ENCODE measurements at places on chromosomes 4 and X. TPM values are rescaled to one million over a fixed set of nuclear protein-coding genes. Genes with fewer than 3 reads are reported as not detected.

- no peak overlapping the region for H3K27ac ChIP-seq
- H3K36me3 ChIP-seq: no peaks in the 10 kb centered on the region
- H3K4me3 ChIP-seq: no peak overlapping the region
- H3K4me1 ChIP-seq: peaks cover 3% of the 10 kb centered on the region
- no peak for DNase-seq
Observed at GRCh38 chr4:81827577-81828202, 356.0 kb upstream of the RASGEF1B start.

The RENBP gene
- 15.4 TPM for total RNA-seq

The TRAPPC2 gene
- 5.0 TPM for total RNA-seq

- H3K27me3 ChIP-seq: peaks cover 26% of the 10 kb centered on the region
- DNase-seq: no peak
- no peak overlapping the region for H3K27ac ChIP-seq
Observed at GRCh38 chr4:144650311-144651005, 4.5 kb downstream of the HHIP start.

DNA sequence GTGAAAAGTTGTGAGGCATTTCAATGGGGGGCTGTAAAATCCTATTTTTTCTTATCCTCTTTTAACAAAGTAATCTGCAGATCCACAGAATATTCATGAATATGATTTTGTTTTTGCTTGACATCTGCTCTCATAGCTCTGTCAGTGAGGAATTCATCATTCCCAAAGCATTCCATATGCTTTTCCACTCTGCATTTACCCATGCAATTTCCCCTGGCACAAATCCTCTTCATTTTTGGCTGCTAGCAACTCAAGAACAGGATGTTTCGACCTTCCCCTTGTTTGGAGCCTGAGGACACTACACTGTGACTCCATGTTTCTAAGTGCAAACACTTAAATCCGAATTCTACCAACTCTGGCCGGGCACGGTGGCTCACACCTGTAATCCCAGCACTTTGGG lies 48.5 kb downstream of the KLHL15 start:
- H3K27me3 ChIP-seq: no peaks in the 10 kb centered on the region
- DNase-seq: no peak
- H3K4me3 ChIP-seq: no peak overlapping the region
- no peak overlapping the region for H3K27ac ChIP-seq
- no peaks in the 10 kb centered on the region for H3K4me1 ChIP-seq

- H3K27ac ChIP-seq: peak overlapping the region; percentile 97
- DNase-seq: no peak
- H3K36me3 ChIP-seq: peaks cover 26% of the 10 kb centered on the region
- peaks cover 17% of the 10 kb centered on the region for H3K4me1 ChIP-seq
- H3K4me3 ChIP-seq: peak overlapping the region; percentile 73
Observed at GRCh38 chr4:52713456-52713937, 37.7 kb downstream of the ERVMER34-1 start.
